ENCODE measurements at places on chromosomes 5 and 9.
A peak's percentile ranks its signal among the peaks of the same experiment; 100 is the strongest.

- DNase-seq, result no peak
Measured at GRCh38 chr9:108900176-108900575, 33.7 kb downstream of the ELP1 start.

GRCh38 chr9:79477955-79478771, 93.6 kb upstream of the TLE4 start:
- DNase-seq, result peak; percentile 68

- DNase-seq, result no peak
Measured at GRCh38 chr9:110738982-110739381, 70.4 kb downstream of the MUSK start.

DNA sequence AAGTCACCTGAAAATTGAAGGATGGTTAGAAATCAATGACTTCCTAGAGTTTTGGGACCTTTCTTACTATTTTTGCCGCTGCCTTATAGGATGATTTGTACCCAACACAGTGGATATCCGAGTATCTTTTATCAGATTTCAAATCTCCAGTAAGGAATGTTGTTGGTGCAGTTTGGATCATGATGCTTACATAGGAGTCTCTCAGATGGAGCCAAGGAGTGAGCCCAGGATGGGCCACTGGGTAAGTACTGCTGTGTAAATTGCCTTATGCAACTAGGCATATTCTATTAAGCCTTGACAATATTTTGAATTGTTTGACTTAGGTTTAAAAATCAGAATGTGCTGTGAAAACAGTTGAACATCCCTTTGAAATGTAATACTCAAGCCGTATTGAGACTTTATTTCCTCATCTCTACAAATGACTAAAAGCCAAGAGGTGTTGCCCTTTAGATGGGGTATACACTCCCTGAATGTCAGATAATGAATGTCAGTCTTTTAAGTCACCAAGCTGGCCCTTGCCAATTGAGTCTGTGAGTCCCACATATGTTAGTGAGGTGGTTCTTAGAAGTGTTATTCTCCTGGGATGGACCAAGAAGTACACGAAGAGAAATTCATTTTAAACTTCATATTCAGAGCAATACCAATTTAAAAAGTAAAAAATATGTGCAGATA, 271.8 kb upstream of the CTNND2 start:
- DNase-seq, result no peak

DNA sequence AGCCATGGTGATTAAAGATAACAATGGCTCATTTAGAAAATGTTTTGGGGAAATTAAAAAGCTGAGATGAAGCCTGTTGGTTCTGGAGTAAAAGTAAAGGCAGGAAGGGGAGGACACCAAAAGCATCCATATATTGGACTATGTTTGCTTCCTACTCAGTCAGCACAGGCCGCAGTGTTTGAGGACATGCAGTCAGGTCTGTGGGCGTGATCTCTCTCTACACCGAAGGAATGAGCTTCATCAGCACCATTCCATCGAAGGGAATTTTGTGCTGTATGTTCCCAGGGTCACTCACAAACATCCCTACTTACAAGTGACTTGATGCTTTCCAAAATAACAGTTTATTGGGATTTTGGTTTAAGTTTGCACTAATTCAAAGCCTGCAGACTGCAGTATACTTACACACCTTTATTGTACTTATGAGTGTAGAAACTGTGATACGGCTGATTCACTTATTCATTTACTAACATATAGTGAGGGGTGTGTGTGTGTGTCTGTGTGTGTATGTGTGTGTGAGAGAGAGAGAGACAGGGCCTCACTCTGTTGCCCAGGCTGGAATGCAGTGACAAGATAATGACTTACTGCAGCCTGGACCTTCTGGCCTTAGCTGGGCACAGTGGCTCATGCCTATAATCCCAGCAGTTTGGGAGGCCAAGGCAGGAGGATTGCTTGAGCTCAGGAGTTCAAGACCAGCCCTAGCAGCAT, 13.4 kb upstream of the CDK5RAP2 start:
- no peak for DNase-seq

GRCh38 chr5:104859437-104859836, 1296.8 kb upstream of the NUDT12 start:
- DNase-seq, result no peak

DNA sequence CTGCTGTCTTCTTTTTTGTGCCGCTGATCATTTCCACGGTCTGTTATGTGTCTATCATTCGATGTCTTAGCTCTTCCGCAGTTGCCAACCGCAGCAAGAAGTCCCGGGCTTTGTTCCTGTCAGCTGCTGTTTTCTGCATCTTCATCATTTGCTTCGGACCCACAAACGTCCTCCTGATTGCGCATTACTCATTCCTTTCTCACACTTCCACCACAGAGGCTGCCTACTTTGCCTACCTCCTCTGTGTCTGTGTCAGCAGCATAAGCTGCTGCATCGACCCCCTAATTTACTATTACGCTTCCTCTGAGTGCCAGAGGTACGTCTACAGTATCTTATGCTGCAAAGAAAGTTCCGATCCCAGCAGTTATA, 17.1 kb downstream of the F2R start:
- DNase-seq, result no peak

GRCh38 chr5:21121213-21121612, 1133.2 kb upstream of the CDH18 start:
- DNase-seq, result no peak

DNA sequence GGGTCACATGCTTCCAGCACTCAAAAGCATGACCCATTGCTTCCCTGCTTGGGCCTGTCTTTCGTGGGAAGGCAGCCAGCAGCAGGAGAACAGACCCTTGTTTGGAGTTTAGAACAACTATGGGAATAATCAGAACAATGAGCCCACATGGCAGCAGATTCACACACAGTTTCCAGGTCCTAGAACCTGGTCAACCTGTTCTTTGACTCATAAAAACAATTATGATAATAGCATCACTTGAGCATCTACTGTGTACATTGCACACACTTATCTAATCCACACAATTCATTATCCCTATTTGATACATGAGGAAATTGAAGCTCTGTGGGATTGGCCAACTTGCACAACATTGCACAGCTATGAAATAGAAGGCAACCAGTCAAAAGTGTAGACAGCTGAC, 41.7 kb downstream of the KLF4 start:
- no peak for DNase-seq

DNA sequence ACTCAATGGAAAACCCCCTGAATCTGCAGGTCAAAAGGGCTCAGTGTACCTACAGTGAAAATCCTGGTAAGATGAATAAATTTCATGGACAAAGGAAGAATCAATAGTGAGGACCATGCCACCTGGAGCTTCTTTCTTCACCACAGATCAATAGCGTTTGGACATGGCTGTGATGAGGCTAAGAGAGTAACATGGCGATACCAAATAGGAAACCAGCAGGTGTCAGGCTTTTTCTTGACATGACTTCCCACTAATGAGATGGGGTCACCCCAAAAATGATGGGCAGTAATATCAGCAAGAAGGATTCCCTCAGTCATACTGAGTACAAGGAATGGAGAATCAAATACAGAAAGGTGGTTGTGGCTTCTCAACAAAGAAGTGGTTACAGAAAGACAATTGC, 208.5 kb upstream of the PLPPR1 start:
- no peak for DNase-seq

DNA sequence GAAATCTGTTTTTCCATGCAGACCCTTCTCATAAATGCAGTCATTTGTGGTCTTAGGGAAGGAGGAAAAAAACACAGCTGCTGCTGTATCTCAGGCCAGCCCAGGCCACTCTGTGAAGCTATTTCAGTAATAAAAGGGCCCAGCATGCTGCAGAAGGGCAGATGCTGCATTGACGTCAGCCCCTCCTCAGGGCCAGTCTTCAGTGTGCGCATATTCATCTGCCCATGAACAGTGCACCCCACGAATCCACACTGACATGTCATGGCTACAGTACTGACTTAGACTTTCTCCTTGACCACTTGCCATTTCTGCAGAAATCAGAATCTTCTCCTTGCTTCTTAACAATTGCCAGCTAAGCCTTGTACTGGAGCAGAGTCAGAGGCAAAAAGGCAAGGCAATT, 304.7 kb downstream of the GABRG2 start:
- no peak for DNase-seq

GRCh38 chr5:6737043-6737941, 24.1 kb downstream of the TENT4A start:
- DNase-seq, result no peak

- no peak for DNase-seq
Measured at GRCh38 chr5:97065475-97065874, 76.9 kb downstream of the LIX1 start.

DNA sequence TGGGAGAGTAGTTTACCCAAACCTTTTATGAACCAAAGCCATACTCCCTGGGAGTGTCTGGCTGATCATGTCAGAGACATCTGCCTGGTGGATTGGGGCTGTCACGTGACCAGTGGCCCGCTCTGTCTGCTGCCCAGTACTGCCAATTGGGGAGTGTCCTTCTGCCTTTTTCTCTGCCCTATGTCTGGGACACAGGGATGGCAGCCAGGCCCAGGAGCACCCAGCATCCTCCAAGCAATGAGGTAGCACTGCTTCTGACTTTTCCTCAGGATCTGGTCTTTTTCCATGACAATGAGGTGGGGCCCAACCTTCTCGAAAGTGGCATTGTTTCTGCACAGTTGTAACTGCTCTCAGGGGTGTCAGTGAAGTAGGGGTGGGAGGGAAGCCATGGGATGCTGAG, 21.8 kb downstream of the DAPK1 start:
- no peak for DNase-seq

GRCh38 chr9:98906273-98907040, 37.2 kb upstream of the COL15A1 start:
- DNase-seq, result peak; percentile 84

DNA sequence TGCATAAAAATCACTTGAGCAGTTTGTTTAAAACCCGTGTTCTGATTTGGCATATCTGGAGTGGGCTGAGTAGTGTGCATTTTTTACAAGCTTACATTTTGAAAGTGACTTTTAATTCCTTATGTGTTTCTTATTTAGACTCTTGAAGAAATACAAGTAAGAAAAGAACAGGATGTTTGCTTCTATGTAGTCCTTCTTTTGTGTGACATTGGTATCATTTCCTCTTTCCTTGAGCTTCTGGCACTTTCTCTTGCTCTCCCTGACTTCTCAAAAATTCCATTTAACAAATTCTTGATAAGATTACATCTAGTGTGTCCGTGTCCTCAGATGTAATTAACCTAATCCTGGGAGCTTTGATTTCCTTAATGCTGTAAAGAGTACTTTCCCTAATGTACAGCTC, 12.5 kb downstream of the GARNL3 start:
- DNase-seq, result peak; percentile 81

GRCh38 chr5:78056901-78057514, 237.5 kb downstream of the AP3B1 start:
- DNase-seq, result no peak

DNA sequence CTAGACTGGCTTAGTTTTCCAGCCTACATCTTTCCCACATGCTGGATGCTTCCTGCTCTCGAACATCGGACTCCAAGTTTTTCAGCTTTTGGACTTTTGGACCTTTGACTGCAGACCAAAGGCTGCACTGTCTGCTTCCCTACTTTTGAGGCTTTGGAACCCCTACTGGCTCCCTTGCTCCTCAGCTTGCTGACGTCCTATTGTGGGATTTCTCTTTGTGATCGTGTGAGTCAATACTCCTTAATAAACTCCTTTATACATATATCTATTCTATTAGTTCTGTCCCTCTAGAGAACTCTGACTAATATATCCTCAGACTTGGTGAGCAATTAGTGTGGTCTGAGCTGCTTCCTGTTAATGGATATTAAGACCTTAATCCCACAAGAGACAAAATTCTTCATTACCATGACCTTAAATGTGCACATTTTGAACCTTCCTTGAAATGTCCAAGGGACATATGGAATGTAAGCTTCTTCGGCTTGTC, 752.9 kb downstream of the CDH18 start:
- DNase-seq, result no peak

DNA sequence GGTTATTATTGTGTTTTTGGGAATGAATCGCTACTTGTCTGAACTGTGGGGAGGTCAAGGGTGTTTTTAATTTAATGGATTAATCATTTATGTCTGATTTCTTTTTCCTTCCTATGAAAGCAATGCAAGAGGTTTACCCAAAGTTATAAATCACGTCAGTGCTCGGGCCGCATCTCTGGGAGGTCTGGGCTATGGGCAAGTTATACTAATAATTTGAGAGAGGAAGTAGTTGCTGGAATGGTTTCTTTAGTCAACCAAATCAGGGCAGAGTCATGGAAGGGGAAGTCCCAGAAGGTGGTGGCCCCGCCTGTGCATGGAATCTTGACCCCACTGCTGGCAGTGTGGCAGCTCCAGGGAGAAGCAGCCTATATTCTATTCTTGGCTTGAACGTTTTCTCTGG, 180.2 kb downstream of the HSPA4 start:
- DNase-seq, result no peak

Data from NCI-H82 (cell line).